CD4-positive, alpha-beta T cell treated with Interleukin-15 for 1 hour (primary cell): ENCODE measurements at places on chromosomes 1 and 21.

DNA sequence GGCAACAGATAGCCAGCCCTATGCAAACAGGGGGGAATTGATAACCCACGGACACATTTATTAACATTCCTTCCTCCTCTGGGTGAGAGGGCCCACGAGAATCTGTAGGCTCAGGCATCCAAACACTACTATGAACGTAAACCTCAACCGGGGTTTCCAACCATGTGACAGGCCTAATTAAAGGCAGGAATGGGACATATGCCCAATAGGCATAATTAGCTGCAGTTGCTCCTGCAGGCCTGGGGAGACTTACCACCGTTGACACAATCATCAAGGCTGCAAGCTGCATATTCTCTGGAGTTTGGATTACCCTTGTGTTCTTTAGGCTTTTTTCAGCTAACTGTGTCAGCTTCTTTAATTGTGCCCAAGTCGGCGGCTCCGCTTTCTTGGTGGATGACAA is 22.2 kb upstream of the GBP1 start:
- DNase-seq = no peak

DNA sequence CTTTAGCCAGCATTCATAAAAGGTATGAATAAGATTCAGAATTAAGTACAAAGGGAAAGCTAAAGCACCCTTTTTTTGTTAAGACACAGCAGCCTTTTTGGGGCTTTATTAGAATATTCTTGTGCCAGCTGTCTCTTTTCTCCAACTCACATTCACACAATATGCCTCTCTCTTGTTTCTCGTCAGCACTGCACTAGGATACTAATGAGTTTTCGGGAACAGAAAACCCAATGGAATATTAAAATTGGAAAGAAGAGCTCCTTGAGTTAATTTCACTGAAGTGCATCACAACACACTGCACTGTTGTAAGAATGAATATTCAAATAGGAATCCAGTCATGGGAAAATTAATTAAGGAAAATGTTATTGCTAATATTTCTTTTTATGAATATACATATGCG is 410.4 kb upstream of the BEND5 start:
- no peak for DNase-seq

GRCh38 chr1:243246916-243247315 is 8.2 kb downstream of the CEP170 start:
- no peak for DNase-seq

DNA sequence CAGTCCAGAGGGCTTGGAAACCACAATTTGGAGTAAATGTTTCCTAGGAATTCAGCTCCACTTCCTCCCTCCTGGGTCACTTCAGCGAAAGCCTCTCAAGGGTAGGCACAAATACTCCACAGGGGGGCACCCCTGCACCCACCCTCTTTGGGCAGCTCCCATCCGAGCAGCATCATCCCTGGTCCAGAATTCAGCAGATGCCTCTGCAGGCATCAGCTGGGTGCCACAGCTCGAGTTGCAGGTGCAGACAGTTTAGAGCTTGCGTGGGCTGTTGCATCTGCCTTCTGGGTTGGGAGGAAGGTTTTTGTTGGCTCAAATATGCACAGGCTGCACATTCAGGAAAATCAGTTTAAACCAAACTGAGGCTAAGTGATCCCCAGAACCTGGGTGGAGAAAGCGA is 25.0 kb downstream of the KANK4 start:
- DNase-seq = no peak

- no peak for DNase-seq
These were observed 175.4 kb downstream of the HS2ST1 start for GRCh38 chr1:87089823-87090222.
